ENCODE measurements at places on chromosomes 2 and 18.

GRCh38 chr2:68176657-68177056, 19.0 kb downstream of the PNO1 start:
- no peak for DNase-seq

DNA sequence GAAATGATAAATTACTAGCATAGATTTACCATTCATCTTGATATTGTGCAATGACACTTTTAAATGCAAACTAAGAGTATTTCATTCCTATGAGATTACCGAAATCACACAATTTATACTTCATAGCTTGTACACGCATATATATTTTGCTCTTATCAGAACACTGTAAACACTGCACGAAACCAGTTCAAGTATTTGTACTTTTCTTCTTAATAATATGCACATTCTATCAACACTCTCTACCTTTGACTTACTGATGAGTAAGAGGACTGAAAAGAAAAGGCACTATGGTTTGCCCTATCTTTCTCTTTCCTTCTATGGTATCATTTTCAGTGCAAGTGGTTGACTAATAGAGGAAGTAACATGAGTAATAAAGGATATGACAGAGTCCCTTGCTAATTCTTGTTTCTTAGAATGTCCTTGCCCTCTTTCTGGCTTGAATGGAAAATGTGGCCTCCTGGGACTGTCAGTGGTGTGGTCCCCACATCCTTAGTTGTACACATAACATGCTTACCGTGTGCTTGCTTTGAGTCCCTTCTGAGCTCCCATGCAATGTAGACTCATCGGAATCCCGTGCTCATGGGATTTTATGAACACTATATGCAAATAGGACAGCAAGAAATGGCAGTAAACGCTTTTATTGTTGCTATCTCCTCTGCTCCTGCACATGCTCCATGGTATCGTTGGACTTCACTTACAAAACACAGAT, 363.5 kb upstream of the TNP1 start:
- DNase-seq, result no peak

- no peak for DNase-seq
Measured at GRCh38 chr2:230708204-230708603, 4.4 kb upstream of the CAB39 start.

DNA sequence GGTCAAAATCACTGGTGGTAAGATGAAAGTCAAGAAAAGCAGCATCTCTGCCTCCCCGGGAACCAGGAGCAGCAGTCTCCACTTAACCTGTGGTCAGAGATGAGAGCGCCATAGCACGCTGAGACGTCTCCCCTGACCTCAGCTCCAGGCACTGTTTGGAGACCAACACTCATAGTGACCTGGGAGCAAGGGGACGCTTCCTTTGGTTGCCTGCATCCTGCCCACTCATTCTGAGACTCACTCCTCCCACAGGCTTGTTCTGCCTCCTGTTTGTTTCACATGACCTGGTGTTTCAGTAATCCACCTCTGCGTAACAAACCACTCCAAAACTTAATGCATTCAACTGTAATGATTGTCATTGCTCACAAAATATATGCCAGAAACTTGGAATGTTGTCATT, 139.3 kb downstream of the ACOXL start:
- DNase-seq, result no peak

- no peak for DNase-seq
Measured at GRCh38 chr2:160433466-160434140, 60.0 kb downstream of the RBMS1 start.

- DNase-seq, result no peak
Measured at GRCh38 chr2:218961229-218961628, 1.8 kb downstream of the CDK5R2 start.

DNA sequence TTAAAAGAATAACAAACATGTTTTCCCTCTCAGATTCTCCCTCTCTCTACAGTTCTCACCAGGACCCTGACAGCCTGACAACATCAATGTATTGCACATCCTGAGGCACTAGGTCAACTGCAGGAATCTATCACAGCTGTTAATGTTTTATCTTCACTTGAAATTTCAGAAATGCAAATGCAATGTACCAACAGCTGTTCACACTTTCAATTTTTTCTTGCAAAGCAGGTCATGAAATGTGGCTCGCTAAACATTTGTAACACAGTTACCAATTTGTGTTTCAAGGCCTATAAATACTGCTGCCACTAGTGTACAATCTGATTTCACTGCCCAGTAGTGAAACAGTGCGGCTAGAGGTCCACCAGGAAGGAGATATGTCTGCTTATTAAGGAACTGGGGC, 147.8 kb downstream of the EXOC6B start:
- DNase-seq, result no peak

GRCh38 chr18:63562284-63562683, 20.1 kb downstream of the SERPINB12 start:
- no peak for DNase-seq

DNA sequence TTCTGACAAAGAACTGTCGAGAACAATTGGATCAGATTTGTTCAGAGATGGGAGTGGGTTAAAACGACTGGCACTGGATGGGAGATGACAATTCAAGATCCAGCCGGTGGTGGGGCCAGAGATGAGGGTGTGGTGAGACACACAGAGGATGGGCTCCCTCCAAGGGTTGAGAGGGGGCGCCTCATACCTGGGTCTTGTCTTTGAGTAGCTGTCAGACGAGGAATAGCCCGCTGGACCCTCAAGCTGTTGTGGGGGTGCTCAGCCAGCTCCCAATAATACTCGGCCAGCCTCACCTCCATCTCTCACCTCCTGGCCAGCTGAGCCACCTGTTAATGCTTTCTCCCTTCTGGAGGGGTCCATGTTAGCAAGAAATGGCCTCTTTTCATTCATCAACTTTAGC, 14.0 kb downstream of the INPP5D start:
- DNase-seq, result no peak

DNA sequence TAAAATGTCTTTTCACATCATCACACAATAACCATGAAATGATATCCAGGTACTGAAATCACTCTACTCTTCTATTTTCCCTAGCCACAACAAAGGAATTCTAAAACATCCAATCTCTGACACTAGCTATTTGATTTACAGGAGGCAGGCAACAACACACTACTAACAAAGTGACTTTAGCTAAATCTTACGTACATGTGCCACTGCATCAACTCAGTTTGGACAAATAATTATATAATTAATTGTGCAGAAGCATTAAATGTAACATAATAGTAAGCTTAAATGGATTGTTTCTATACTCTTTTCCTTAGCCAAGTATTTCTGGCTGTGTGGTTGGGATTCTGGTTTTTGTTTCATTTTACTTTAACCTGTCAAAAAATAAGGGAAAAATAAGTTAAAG, 192.4 kb downstream of the AFF3 start:
- no peak for DNase-seq

DNA sequence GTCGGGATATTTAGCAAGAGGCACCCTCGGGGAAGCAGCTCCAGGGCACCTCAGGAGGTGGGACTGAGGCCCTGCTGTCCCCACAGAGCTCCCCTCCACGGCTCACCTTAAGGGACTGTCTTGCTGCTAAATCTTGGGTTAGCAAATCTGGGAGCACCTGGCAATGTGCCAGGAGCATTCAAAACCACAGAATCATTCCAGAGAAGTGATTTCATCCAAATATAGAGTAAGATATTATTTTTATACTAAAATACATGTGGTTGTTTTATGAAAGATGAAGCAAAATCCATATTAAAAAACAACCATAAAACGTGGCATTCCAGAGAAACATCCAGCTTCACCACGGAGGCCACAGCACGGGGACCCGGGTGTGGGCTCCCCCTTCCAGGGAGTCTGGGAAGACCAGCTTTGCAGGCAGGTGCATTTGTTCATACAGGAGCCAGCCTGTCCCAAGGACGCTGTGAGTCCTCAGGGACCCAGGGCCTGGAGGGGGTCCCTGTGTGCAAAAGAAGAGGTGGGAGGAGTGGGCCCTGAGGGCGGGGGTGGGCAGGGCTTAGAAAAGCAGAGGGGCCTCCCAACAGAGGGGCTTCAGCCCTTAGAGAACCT, 16.3 kb downstream of the HS1BP3 start:
- DNase-seq, result no peak

- no peak for DNase-seq
Measured at GRCh38 chr18:73331212-73331772, 463.5 kb upstream of the NETO1 start.

DNA sequence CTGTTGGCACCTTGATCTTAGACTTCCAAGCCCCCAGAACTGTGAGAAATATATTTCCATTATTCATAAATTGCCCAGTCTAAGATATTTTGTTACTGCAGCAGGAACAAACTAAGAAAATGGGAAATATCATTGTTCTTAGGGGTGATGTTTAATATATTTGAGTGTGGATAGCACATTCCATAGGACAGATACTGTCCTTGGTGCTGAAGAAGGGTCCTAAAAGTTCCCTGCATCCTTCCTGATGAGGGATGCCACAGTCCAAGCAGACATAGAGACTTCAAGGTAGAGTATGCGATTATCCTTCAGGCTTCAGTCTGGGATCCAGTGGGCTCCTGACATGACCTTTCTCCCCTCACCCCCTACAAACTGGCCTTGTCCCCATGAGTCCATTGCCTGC, 689.0 kb downstream of the TDRD15 start:
- DNase-seq, result no peak

DNA sequence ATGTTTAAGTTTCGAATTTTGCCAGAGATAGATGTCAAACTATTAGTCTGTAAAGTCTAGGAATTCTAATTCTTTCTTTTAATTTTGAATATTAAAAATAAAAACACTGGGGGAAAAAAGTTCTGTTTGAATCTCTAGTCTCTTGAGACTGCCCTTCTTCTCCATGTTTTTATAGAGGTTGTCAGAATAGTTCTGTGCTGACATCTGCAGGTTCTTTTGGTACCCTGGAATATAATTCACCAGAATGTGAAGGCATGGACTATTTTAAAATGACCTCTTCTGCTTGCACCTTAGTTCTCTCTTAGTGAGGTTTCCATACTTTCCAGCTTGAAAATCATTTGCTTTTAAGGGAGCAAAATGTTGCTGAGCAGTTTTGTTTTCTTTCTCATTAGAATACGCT, 121.0 kb upstream of the MSTN start:
- no peak for DNase-seq

DNA sequence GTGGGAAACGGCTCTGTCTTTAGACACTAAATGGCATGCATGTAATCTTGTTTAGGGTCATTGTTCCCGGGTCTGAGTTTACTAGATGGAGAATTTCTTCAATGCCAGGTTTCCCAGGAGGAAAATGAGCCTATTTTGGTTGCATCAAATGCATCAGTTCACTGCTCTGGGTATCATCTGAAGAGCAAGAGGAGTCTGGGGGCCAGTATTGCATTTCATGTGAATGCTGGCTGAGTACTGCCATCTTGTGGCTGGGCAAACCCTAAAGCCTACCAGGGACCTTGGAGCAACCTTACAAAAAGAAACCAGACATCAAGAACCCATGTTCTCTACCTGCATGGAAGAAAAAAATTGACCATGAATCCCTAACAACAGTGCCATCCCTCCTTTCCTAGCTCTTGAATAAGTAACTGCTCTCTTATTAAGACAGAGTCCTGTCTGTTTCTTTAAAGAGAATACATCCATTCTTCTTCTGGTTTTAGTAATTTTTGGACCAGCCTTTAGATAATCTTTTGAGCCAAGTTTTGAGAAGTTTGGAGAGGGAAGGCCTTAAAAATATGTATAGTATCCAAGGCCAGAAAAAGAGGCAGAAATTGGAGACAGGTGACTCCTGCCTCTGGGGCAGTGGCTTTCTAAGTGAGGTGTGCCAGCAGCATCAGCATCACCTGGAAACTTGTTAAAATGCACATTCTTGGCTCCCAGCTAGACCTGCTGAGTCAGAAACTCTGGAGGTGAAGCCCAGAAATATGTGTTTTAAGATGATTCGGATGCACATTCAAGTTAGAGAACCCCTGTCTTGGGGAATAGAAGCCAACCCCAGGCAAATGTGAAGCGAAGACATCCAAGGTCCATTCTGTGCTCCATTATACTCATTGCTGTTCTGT, 261.0 kb upstream of the CXCR4 start:
- DNase-seq, result peak; percentile 39

- no peak for DNase-seq
Measured at GRCh38 chr2:158756976-158757375, 38.1 kb upstream of the DAPL1 start.

DNA sequence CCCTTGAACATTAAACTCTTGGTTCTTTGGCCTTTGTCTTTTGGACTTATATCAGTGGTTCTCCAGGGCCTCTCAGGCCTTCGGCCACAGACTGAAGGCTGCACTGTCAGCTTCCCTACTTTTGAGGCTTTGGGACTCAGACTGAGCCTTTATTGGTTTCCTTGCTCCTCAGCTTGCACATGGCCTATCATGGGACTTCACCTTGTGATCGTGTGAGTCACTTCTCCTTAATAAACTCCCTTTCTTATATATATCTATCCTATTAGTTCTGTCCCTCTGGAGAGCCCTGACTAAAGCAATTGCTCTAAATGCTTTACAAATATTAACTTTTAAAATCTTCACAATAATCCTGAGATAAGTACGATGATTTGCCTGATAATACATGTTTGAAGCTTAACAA, 353.6 kb upstream of the TRIB2 start:
- DNase-seq, result no peak

DNA sequence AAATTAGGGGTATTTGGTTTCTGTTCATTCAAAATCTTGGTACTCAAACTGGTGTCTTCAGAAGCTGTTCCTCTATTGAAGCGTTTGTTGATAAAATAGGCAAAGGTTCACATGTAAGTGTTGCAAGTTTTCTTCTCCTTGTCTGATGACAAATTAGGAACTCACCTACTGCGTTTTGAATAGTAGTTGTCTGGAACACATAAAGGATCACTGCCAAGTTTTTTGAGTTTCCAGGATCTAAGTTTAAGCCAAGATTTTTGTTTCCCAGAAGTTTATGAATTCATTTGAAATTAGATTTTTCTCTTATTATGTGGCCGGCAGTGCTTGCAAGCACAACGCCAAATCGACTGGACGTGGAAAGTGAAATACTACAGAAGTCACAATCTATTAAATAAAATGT, 85.4 kb downstream of the ARHGEF33 start:
- no peak for DNase-seq

- DNase-seq, result no peak
Measured at GRCh38 chr18:70284976-70285620, 3.7 kb upstream of the SOCS6 start.

GRCh38 chr2:69083235-69083748, 70.3 kb downstream of the ANTXR1 start:
- DNase-seq, result no peak

GRCh38 chr2:222424729-222425671, 657 bp downstream of the SGPP2 start:
- DNase-seq, result no peak

DNA sequence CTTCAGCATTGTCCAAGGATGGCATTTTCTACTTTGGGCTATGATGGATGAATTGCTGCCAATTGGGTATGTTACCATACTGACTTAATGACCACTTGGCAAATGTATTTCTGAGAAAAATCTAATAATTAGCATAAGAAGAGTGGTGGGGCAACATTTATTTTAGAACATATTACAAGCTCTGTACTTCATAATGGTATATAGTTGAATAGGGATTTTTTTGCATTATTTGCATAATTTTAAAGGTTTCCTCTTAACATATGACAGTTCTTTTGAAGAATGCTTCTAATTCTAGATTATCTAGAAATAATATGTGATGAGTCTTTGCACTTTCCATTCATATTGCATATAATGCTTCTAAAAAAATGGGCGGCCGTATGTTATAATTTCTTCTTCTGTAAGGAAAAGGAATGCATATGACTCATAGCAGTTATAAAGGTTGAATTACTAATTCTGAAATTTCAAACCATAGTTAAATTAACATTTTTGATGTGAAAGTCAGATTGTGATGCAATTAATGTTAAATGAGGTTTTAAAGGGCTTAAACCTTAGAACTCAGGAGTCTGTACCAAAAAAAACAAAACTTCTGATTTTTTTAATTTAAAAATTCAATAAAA, 1652.3 kb upstream of the SLC39A10 start:
- DNase-seq, result no peak

Data from bone marrow (tissue), 2 donors.